Activated CD4-positive, CD25-positive, alpha-beta regulatory T cell (primary cell): ENCODE measurements at places on chromosomes 3 and 15.

- DNase-seq: no peak
Measured at GRCh38 chr15:74443100-74443909, 9.5 kb upstream of the SEMA7A start.

GRCh38 chr15:39869254-39869653 lies 50.8 kb downstream of the GPR176 start:
- DNase-seq: no peak

DNA sequence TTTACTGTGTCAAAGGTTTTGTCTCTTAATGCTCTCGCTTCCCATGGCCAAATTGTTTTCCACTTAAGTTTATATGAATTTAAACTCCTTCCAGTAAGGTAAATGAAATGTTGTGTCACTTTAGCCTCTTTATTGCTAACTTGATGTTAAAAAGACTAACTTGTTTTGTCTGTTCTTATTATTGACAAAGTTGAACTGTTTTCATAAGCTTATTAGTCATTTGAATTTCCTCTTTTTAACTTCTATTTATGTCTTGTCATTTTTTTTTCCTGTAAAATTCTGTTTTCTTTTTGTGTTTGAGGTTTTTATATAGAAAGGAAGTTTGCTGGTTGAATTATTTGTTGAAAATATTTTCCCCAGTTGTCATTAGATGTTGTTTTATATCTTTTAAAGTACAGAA lies 25.8 kb downstream of the FAM98B start:
- no peak for DNase-seq

GRCh38 chr3:87025661-87026645 lies 35.0 kb upstream of the VGLL3 start:
- DNase-seq: no peak

GRCh38 chr3:123595396-123596180 lies 10.7 kb upstream of the HACD2 start:
- DNase-seq: no peak

GRCh38 chr15:60774829-60775463 lies 296.0 kb upstream of the ICE2 start:
- no peak for DNase-seq

- no peak for DNase-seq
Measured at GRCh38 chr3:60399861-60400845, 851.1 kb downstream of the FHIT start.
